ENCODE measurements at places on chromosomes 7 and 10.
A peak's percentile ranks its signal among the peaks of the same experiment; 100 is the strongest.

GRCh38 chr10:82335831-82336230, 460.8 kb downstream of the NRG3 start:
- no peaks in the 10 kb centered on the region for H3K4me1 ChIP-seq
- no peak overlapping the region for H3K4me3 ChIP-seq
- no peak overlapping the region for H3K27ac ChIP-seq
- no peaks in the 10 kb centered on the region for H3K36me3 ChIP-seq
- no peak for DNase-seq
- no peaks in the 10 kb centered on the region for H3K27me3 ChIP-seq

DNA sequence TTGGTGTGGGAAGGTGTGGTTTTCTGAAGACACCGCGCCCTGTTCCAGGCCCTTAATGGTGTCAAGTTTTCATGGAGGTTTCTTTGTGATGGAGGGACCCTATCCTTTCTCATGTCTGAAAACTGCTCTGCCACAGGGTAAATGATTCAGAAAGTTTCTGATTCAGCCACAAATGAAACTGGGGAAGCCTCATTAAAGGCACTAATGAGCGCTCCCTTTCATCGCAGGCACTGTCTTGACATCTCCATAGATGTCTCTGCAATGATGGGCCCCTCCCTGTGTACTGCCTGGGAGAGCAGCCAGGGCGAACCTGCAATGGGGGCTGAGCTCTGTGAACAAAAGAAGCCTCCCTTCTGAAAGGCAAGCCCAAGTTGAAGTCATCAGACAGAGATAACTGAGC, 355.3 kb downstream of the PRPF18 start:
- H3K36me3 ChIP-seq: no peaks in the 10 kb centered on the region
- H3K4me3 ChIP-seq: no peak overlapping the region
- no peaks in the 10 kb centered on the region for H3K4me1 ChIP-seq
- no peak for DNase-seq

- no peaks in the 10 kb centered on the region for H3K27me3 ChIP-seq
- H3K4me3 ChIP-seq: no peak overlapping the region
- no peaks in the 10 kb centered on the region for H3K36me3 ChIP-seq
- H3K4me1 ChIP-seq: peaks cover 31% of the 10 kb centered on the region
- no peak for DNase-seq
Measured at GRCh38 chr7:40733578-40733977, 598.8 kb downstream of the SUGCT start.

- H3K27ac ChIP-seq: no peak overlapping the region
- no peaks in the 10 kb centered on the region for H3K27me3 ChIP-seq
- no peak overlapping the region for H3K4me3 ChIP-seq
- no peaks in the 10 kb centered on the region for H3K36me3 ChIP-seq
- DNase-seq: no peak
Measured at GRCh38 chr10:117470733-117471132, 71.8 kb upstream of the EMX2 start.

DNA sequence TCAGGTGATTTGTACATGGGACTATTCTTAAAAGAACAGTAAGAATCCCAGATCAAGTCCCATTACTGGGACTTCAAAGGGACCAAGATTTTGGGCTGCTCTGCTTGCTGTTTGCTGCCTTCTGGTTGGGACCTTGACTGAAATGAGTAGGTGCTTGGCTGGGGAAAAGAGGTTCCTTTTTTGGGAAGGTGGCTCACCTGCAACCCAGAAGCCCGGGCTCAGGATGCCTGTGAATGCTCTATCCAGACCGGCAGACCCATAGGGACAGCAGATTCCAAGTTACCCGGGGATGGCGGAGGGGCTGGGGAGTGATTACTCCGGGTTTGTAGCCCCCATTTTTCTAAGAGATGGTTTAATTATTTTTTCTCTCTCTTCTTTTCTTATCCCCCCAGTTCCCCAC, 104.0 kb downstream of the CPXM2 start:
- no peak overlapping the region for H3K4me3 ChIP-seq
- H3K27ac ChIP-seq: no peak overlapping the region
- no peaks in the 10 kb centered on the region for H3K27me3 ChIP-seq
- DNase-seq: no peak
- no peaks in the 10 kb centered on the region for H3K4me1 ChIP-seq

- no peaks in the 10 kb centered on the region for H3K36me3 ChIP-seq
- no peak overlapping the region for H3K27ac ChIP-seq
- H3K27me3 ChIP-seq: no peaks in the 10 kb centered on the region
- peaks cover 11% of the 10 kb centered on the region for H3K4me1 ChIP-seq
Measured at GRCh38 chr7:1033546-1034145, 10.7 kb upstream of the GPR146 start.

DNA sequence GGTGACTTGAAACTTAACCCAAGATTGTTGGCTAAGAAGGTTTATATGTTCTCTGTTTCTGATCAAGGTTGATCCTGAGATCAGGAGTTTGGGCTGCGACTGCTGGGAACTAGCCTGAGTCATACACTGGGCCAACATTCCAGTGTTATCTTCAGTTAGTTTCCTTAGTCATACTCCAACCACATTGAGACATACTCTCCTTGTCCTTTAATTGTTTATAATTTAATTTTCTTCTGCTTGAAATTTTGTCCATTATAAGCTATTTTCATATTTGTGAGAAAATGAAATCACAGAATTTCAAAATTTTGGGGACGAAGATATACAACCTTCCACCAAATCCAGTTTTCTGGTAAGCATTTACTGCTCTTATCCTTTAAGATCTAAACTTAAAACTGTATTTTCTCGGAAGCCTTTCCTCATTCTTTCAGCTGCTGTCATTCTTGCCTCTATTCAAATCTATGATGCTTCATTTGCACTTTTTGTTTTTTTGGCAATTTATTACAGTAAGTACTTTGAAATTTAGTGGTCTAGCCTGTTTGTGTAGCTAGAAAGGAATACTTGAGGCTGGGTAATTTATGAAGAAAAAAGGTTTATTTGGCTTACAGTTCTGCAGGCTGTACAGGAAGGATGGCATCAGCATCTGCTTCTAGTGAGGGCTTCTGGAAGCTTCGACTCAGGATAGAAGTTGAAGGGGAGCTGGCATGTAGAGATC, 63.4 kb upstream of the POT1 start:
- H3K4me3 ChIP-seq: no peak overlapping the region
- H3K4me1 ChIP-seq: peaks cover 20% of the 10 kb centered on the region
- H3K36me3 ChIP-seq: no peaks in the 10 kb centered on the region
- no peaks in the 10 kb centered on the region for H3K27me3 ChIP-seq
- H3K27ac ChIP-seq: peak overlapping the region; percentile 69

- no peaks in the 10 kb centered on the region for H3K36me3 ChIP-seq
- H3K4me3 ChIP-seq: no peak overlapping the region
- DNase-seq: no peak
- H3K27ac ChIP-seq: no peak overlapping the region
- no peaks in the 10 kb centered on the region for H3K27me3 ChIP-seq
- no peaks in the 10 kb centered on the region for H3K4me1 ChIP-seq
Measured at GRCh38 chr10:111705021-111705420, 478.5 kb downstream of the GPAM start.

DNA sequence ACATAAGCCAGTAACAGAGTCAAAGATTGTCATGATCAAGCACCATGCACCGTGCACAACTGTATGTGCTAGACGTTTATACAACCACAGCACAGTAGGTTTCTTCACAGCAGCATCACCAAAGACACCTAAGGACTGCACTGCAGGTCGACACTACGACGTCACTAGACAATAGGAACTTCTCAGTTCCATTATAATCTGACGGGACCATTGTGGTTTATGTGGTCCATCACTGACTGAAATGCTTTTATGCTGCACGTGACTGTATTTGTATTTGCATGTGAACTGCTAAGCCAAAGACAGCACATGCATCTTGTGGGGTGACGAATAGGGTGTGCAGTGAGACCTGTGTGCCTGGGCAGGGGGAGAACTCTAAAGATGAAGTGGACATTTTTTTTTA, 164.9 kb downstream of the PARD3 start:
- H3K27ac ChIP-seq: no peak overlapping the region
- peaks cover 5% of the 10 kb centered on the region for H3K4me1 ChIP-seq
- H3K4me3 ChIP-seq: no peak overlapping the region
- H3K27me3 ChIP-seq: no peaks in the 10 kb centered on the region

- no peaks in the 10 kb centered on the region for H3K36me3 ChIP-seq
- H3K27me3 ChIP-seq: no peaks in the 10 kb centered on the region
- no peaks in the 10 kb centered on the region for H3K4me1 ChIP-seq
- no peak for DNase-seq
Measured at GRCh38 chr7:6182993-6183392, 89.4 kb downstream of the CYTH3 start.

DNA sequence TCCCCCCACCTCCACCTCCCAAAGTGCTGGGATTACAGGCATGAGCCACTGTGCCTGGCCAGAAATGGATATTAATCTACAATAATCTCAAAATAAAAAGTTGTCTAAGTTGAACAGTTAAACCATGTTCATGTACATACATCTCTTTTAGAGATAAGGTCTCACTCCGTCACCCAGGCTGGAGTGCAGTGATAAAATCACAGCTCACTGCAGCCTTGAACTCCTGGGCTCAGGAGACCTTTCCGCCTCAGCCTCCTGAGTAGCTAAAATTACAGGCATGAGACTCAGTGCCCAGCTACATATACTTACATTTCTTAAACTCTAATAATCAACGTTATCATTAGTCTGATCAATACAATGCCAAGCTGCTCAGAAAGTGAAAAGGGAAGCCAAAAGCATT, 36.2 kb downstream of the VSTM4 start:
- H3K27me3 ChIP-seq: peaks cover 1% of the 10 kb centered on the region
- H3K4me3 ChIP-seq: no peak overlapping the region
- peak; percentile 12 for DNase-seq
- H3K4me1 ChIP-seq: no peaks in the 10 kb centered on the region
- no peak overlapping the region for H3K27ac ChIP-seq
- no peaks in the 10 kb centered on the region for H3K36me3 ChIP-seq

DNA sequence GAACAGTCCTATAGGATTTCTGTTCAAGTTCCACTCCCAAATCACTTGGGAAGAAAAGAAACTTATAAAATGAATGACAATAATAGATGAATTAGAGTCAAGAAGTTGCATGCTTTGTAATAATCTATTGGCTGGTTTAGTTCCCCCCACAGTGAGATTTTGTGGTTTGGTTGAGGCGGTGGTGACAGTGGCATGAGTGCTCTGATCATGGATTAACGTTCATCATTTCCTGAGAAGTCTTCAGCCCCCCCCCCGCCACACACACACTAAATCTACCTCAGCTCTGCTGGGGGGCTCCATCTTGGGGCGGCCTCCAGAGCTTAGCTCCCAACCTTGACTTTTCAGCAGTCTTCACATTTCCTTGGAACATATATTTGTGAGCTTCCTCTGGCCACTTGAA, 121.7 kb downstream of the ABCA13 start:
- H3K4me3 ChIP-seq: no peak overlapping the region
- no peaks in the 10 kb centered on the region for H3K27me3 ChIP-seq
- H3K36me3 ChIP-seq: no peaks in the 10 kb centered on the region
- no peak overlapping the region for H3K27ac ChIP-seq
- no peak for DNase-seq

GRCh38 chr7:69889338-69889975, 291.2 kb downstream of the AUTS2 start:
- no peaks in the 10 kb centered on the region for H3K4me1 ChIP-seq
- no peaks in the 10 kb centered on the region for H3K36me3 ChIP-seq

- H3K27ac ChIP-seq: no peak overlapping the region
- H3K4me1 ChIP-seq: peaks cover 5% of the 10 kb centered on the region
- H3K4me3 ChIP-seq: peak overlapping the region; percentile 91
- no peaks in the 10 kb centered on the region for H3K36me3 ChIP-seq
Measured at GRCh38 chr10:91907914-91908336, 1.4 kb downstream of the FGFBP3 start.

All from Caco-2 (cell line).